ENCODE measurements at places on chromosomes 5 and 9.

- no peak for ATAC-seq
Observed at GRCh38 chr9:126114850-126115460, 211.7 kb upstream of the MVB12B start.

DNA sequence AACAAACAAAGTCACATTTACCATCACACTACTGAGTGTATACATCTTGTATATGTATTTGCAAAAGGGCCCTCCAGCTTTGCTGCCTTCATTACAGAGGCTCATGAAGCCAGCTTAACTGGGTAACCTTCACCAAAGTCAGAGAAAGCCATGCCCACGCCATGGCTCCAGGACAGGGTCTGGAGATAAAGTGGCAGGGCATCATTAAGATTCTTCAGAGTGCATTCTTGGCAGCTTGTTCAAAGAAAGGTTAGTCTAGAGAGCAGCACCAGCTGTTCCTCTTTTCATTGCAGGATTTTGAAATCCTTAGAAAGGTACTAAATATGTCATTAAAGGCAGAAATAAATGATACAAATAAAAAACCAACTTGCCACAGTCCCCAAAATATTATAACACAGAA, 333.2 kb downstream of the NDUFS4 start:
- ATAC-seq: no peak

DNA sequence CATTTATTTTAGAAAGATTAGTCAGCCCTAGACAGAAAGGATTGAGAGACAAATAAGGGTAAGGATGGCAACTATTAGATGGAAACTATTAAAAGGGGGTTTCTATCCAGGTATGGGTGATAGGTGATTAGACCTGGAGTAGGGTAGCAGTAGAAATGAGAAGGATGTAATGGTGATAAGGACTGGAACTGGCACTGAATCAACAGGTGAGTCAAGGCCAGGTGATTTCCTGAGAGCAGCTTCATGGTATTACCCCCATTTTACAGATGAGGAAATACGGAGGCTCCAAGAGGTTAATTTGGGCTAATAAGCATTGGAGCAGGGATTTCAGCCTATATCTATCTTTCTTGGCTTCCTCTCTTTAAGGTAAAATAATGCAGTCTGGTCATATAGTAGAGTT, 55.7 kb downstream of the CAST start:
- ATAC-seq: no peak

DNA sequence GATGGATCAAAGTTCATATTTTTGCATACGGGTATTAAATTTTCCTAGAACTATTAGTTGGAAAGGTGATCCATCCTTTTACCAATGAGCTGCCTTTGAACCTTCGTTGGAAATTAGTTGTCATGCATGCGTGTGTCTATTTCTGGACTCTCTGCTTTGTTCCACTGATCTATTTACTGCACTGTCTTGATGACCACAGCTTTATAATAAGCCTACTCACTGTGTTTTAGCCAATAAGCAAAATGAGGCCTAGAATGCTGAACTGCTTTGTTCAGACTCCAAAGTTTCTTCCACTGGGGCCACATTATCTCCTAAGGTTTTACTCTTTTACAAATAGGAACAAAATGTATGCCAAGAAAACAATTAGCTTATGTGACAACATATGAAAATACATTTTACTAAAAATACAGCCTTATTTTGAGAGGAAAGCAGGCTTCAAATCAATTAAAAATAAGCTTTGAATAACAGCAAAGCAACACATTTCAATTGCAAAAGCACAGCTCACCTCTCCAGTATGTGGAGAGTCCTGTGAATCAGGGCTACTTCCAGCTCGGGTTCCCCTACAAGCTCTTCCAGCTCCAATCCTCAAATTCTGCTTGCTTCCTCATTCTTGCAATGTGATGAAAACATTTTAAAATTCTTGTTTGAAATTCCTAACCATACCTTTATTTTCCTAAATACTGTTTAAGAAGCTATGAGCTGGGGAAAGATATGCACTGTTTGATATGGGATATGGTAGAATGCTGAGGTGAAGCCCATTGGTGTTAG, 72.0 kb downstream of the RETREG1 start:
- ATAC-seq: no peak

DNA sequence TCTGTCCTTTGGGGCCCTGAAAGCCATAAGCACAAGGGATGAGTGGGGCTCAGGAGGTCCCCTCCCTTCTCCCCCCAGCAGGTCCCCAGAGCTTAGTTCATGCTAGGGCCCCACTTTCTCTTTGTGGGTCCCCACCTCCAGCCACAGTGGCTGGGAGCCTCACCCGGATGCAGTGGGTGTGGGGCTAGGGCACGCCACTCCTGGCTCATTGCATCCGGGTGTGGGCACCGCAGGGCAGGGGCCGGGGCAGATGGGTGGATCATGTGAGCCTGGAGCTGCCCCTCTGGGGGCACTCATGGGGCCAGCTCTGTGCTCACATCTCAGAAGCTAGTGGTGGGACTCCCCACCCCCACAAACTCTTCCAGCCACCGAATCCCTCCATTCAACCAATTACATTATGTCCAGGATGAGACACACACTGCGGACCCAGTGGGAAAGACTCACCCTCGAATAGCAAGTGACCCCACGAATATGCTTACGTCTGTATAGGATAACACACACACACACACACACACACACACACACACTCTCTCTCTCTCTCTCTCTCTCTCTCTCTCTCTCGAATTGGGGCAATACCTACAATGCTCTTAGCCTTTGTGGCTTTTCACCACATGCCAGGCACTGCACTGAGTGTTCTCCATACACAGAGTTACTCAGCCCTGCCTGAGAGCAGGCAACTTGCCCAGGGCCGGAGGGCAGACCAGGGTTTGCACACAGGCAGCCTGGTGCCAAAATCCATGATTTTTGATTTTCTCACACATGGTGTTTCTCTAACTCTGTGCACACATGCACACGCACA, 16.8 kb upstream of the PHYKPL start:
- ATAC-seq: peak; percentile 40

DNA sequence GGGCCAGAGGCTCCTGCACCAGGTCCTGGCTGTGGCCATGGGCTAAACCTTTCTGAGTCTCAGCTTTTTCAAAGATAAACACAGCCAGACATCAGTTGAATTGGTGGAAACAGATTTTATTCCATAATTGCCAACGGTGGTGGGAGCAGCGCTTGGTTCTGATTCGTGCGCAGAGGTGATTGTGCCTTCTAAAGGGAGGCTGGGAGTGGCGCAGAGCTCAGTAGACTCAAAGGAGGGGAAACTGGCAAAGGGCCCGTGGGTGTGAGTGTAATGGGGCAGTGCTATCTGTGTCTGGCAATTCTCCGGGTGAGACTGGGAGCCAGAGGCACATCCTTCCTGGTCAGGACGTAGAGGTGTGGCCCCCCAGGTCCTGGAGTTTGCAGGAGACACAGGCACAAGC, 169.4 kb upstream of the PPP1R26 start:
- ATAC-seq: no peak

DNA sequence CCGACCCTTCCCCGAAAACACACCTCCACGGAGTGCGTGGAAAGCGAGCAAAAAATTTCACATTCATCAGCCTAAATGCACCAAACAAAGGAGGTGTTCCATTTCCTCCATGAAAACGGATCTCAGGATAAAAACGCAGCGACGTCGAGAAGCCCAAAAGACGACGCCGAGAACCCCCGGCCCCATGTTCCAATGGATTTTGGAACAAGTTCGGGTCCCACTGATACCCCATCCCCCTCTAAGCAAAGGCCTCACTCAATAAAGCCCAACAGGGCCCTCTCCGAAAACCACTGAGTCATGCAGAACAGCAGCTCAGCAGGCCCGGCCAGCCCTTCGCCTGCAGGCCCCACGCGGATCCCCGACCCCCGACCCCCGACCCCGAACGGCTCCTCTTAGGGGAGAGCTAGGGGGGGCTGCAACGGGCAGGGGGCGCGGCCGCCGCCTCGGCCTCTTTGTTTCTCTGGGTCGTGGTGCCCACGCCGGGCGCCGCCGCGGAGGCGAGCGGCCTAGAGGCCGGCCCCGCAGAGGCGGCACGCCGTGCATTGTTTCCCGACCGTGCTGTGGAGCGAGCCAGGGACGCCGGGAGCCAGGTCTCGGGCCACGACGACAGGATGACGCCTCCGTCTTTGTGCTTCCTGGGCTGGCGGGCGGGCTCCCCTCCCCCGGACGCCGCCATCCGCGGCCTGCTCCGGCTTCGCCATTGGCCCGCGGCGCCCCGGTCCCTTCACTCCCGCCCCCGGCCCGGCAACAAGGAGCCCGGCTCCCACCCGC, 915 bp downstream of the ZFAND5 start:
- peak; percentile 51 for ATAC-seq

- ATAC-seq: peak; percentile 19
Observed at GRCh38 chr5:139652788-139653241, 4.7 kb downstream of the CXXC5 start.

GRCh38 chr5:40395251-40395650, 284.5 kb upstream of the PTGER4 start:
- no peak for ATAC-seq
